Dorsolateral prefrontal cortex (tissue), 122 donors: ENCODE measurements at places on chromosomes 2 and 18.

GRCh38 chr2:47724221-47724981 lies 58.5 kb upstream of the MSH6 start:
- no peak for DNase-seq

GRCh38 chr2:8144785-8145184 lies 537.1 kb upstream of the ID2 start:
- no peak for DNase-seq

DNA sequence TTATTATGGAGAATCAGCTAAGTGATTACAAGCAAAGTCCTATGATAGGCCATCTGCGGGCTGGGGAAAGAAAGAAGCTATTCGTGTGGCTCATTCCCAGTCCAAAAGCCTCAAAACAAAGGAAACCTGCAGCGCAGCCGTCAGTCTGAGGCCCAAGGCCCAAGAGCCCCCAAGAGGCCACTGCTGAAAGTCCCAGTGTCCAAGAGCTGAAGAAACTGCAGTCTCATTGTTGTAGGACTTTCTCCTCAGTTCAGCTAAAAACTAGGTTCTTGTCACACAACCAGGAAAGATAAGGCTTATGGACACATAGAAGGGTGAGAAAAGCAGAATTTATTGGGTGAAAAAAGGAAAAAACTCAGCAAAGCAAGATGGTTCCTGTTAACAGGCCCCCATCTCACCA lies 143.2 kb downstream of the RHBDD1 start:
- DNase-seq = no peak

GRCh38 chr2:10080536-10081304 lies 509 bp upstream of the CYS1 start:
- DNase-seq = no peak

DNA sequence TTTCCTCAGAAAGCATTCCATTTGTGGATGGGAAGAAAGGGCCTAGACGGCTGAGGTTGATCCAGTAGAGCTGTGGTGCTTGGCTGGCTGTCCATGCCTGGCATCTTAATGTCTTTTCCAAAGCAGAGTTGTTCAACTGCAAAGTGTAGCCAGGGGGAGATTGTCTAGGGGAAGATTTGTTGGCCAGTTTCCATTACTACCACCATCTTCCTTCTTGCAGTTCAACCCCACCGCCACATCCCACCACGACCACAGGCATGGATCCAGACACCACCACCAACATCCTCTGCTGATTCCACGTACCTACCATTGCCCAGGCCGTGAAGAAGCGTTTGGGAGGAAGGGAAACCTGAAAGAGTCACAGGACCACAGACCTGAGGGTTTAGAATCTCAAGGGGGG lies 50.7 kb upstream of the HAAO start:
- DNase-seq = no peak

DNA sequence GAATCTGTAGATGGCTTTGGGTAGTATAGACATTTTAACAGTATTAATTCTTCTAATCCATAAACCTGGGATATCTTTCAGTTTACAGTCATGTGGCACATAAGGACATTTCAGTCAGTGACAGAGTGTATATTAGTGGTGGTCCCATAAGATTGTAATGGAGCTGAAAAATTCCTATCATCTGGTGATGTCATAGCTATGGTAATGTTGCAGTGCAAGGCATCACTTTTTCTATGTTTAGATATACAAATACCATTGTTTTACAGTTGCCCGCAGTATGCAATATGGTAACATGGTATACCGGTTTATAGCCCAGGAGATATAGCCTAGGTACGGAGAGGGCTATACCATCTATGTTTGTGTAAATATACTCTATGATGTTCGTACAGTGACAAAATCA lies 9.7 kb downstream of the CCDC150 start:
- DNase-seq = no peak

DNA sequence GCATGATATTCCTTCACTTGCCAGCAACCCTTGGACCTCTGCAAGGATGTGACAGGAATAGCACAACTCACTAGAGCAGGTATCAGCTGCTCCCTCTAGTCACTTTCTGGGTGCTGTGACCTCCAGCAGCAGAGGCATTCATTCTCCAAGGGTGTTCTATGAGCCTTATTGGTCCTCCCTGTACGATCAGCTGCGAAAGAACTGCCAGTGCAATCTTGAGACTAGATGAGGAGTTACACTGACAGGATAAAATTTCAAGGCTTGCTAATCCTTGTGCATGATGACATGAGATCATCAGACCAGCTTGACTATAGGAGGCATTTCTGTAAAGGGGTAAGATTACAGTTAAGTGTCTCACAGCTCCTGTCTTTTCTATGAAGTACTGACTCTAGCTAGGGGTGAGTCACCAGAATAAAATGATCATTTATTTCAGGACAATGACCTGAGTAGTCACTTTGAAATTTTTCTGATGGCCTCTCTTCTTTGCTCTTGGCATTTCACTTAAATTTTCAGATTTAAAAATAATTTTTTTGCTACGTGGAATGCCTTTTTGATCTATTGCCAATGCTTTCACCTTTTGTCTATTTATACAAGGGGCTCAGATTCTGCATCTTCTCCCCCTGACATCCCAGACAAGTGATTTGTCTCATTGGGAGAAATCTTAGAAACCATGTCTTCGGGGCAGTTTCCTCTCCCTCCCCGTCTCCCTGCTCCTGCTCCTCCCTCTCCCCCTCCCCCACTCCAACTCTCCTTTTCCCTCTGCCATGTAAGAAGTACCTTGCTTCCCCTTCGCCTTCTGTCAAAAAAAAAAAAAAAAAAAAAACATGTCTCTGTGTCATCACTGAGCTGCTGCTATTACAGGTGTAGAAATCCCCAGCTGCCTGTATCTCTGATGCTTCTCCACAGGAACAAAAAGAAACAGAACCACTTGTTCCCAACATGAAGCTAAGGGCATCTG lies 49.2 kb upstream of the FRZB start:
- no peak for DNase-seq

- DNase-seq = no peak
These were observed 281.6 kb upstream of the RGPD4 start for GRCh38 chr2:107545066-107545465.

DNA sequence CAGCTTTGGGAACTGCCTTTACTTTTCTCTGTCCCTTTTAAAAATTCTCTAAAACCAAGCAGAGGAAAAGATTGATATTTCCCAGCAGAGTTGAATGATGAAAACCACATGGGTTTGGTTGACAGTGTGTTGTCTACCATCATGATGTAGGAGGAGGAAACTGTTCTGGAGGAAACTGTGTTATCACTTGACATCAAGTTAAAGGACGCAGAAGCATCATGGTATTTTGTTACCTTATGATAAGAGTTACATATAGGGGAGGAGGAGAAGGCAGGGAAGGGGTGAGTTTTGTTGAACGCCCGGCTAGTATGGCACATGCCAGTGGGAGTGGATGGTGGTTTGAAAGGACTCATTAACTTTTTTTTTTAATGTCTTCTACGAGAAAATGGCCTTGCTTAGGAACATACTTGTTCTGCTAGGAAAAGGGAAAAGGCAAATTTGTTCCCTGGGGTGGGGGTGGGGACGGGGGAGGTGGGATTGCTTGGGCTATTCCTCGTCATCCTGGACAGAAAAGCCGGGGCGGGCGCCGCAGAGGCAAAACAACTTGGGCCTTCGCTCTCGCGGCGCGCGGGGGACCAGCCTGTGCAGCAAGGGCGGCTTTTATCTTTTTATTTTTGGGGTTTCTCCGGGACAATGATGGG lies 766 bp downstream of the TMEM17 start:
- DNase-seq = no peak

- no peak for DNase-seq
These were observed 60.8 kb upstream of the PGAP1 start for GRCh38 chr2:196987298-196987648.

- peak; percentile 64 for DNase-seq
These were observed 22.9 kb upstream of the MTX2 start for GRCh38 chr2:176246331-176246730.

DNA sequence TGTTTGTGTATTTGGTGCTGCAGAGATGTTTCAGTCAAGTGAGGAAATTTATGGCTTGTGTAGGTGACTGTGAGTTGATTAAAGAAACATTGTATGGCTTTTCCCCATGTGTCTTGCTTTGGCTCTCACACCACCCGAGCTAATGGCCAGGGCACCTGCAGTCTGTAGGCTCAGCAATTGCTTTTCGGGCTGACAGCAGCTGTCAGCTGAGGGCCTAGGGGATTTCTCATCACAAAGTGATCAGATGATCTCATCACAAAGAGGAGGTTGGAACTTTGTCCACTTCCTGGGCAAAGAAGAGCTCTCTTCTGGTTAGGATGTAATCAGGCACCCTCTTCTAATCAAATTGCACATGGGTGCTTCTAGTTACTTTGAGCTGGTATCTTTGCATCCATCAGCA lies 632.2 kb downstream of the SLC4A3 start:
- DNase-seq = no peak

DNA sequence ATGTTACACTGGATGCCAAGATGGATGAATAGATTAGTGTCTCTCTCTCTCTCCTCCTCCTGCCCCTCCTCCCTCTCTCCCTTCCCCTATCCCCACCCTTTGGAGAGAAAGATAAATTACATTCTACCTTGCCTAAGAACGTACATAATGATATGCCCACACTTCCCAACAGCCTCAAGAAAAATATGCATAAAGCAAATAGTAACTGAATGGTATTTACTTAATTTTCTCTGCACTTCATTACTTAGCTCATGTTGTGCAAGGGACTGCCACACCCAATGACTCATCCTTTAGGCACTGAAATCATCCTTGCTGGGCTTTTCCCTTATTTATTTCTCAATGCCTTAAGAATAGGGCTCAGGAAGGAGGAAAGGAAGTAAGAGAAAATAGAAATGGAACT lies 137.3 kb upstream of the PID1 start:
- no peak for DNase-seq

DNA sequence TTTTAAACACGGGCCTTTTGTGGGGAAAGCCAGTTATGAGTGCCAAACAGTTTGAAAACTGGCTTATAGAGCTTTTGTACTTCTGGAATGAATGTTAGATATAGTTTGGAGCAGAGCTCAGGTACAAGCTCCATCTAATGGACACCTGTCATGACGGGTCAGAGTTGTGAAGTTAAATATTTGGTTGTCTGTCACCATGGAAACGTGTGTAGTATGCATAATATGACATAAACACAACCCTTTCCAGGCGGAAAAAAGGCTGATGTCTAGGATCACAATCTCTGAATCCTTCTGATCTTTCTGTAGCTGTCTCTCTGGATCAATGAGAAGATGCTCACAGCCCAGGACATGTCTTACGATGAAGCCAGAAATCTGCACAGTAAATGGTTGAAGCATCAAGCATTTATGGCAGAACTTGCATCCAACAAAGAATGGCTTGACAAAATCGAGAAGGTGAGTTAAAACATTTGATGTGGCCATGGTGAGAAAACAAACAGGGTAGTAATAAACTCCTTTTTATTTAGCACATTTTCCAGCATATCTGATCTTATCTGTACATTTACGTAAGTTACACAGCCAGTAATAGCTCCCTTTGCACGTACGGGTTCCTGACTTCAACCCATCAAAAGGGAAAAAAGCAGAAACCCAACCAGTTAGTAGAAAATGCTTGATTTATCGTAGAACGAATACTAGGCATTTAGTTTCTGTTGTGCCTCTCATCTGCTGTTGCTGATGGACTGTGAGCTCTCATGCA lies 80.6 kb upstream of the EML6 start:
- DNase-seq = no peak

DNA sequence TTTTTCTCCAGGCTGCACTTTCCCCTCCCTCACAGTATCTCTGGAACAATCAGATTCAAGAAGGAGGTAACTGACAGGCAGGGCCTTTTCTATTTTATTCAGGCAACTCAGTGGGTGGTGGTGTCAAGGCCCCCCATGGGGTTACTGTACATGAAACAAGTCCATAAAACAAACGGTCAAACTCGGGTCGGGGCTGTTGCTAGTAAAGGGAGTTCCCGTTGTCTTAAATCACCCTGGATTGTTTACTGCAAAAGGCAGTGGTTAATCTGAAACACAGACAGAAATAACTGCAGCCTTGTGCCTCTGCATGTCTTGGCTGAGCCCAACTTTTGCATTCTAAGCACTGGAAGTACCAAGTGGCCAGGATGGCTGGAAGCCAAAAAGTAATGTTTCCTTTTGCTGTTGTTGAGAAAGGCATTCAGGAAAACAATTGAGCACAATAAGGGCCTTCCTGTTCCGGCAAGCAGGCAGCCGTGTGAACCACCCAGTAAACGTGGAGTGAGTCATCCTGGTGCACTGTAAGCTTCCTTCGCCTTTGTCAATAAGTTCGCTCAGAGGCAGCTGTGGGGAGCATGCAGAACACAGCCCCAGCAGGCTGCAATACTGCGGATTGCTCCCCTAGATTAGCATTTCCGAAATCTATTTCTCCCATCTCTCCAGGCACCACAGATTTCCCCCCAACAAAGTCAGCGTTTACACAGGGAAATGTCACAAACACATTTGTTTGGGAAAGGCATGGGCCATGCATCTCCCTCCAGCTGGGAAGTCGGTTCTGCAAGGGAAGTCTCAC lies 149.6 kb downstream of the IRS1 start:
- peak; percentile 47 for DNase-seq
